Prostate gland (tissue), 2 donors: ENCODE measurements at places on chromosomes 4 and X. TPM values are rescaled to one million over a fixed set of nuclear protein-coding genes. Genes with fewer than 3 reads are reported as not detected.

The ARHGEF6 gene
- 12.7 TPM for total RNA-seq

The RPS3A gene
- 4,548 TPM for total RNA-seq

The ACE2 gene
- total RNA-seq: 0.14 TPM

The AFP gene
- total RNA-seq: not detected

The CCNA2 gene
- total RNA-seq: 3.5 TPM

The BTC gene
- 2.3 TPM for total RNA-seq

The USP17L24 gene
- not detected for total RNA-seq

DNA sequence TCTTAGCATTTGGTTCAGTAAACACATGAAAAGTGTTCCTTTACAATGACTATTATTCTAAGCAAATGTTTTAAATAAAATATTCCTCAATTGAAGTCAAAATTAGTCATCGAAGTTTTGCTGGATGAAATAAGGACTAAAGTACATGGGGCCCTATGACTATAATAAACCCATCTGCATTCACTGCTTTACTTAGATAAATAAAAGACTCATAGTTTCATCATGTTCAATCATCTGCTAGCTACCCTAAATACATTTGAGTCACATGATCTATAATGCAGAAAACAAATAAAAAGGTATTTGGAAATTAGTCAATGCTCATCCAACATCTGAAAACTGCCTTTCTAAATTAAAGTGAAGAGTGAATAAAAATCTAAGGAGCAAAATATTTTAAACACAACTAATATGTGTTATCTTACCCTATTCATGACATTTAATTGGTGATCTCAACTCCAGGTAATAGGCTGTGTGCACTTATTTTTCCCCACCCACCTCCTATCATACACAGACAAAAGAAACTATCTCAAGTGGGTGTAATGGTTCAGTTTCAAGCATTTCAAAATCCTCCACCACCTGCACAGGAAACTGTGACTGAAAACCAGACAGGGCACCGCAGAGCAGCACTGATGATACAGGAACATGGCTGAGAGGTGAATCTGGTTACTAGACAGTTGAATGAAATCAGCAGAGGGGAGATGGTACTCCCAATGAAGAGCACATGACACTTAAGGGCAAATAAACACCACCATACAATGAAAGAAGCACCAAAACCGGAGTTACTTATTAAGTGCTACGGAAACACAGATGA lies 78.6 kb downstream of the CAMK2D start:
- H3K27ac ChIP-seq: no peak overlapping the region
- no peaks in the 10 kb centered on the region for H3K36me3 ChIP-seq
- H3K27me3 ChIP-seq: no peaks in the 10 kb centered on the region
- no peak overlapping the region for H3K4me3 ChIP-seq
- no peaks in the 10 kb centered on the region for H3K4me1 ChIP-seq
- no peak for DNase-seq

DNA sequence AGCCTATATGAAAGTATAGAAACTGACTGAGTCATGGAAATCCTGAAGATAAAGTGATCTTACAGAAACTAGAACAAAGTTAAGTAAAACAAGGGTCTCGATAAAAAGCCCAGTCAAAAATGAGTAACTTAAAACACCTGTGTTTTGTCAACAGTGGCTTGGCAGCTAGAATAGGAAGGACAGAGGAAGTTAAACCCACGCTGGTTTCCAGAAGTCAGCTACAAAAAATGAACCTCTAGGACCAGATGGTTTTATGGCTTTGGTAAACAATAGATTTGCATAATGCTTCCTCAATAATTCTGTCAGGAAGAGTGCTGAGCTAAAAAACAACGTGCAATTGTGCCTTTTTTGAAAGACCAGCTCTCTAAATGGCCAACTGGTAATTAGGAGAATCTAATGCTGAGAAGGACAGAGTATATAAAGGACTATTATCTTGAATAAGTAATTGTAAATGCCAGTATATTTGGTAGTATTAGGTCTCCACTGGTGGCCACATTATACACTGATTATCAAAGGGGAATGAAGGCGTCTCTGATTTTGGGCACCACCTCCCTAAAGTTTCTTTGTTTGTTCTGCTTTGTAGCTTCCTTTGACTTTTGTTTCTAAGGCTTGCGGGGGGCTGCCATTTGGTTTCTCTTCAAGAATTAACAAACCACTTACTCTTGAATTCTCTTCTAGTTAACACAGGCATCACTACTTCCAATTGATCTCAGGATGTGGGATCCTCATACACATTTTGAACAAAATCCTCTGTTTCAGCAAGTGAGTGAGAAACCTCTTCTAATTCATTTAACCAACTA lies 72.2 kb upstream of the PPP3CA start:
- no peaks in the 10 kb centered on the region for H3K36me3 ChIP-seq
- H3K4me1 ChIP-seq: peaks cover 4% of the 10 kb centered on the region
- no peak overlapping the region for H3K27ac ChIP-seq

DNA sequence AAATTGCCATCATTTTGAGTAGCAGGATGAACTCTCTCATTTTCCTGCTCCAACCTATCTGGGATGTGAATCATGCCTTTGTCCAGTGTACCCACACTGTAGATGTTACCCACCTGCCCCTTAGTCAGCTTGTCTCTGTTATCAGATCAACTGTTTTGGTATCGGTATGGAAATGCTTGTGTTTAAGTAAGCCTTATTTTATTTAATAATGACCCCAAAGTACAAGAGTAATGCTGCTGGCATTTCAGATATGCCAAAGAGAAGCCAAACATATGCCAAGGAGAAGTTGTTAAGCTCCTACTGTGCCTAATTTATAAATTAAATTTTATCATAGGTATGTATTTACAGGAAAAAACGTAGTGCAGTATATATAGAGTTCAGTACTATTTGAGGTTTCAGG lies 18.6 kb upstream of the RAP1GDS1 start:
- H3K4me1 ChIP-seq: no peaks in the 10 kb centered on the region
- H3K36me3 ChIP-seq: no peaks in the 10 kb centered on the region
- H3K27me3 ChIP-seq: no peaks in the 10 kb centered on the region
- no peak overlapping the region for H3K4me3 ChIP-seq
- H3K27ac ChIP-seq: no peak overlapping the region

DNA sequence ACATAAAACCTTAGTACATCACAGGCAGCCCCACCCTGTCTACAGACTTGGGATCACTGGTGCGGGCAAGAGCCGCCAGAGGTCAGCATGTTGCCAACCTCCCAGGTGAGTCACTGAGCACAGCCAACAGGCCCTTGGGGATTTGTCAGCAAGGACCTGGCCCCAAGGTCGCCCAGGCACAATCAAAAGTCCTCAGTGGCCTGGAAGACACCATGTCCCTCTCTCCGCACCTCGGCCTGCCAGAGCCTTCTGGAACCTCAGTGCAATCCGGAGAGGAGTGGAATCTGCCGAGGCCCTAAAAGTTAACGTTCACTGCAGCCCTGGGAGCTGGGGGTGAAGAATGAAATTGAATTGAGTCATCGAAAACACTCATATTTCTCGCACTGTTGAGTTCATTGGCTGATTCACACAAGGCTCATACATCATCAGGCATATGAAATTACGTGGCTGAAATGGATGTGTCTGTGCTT lies 74.3 kb downstream of the WFS1 start:
- H3K36me3 ChIP-seq: no peaks in the 10 kb centered on the region
- DNase-seq: no peak
- H3K27ac ChIP-seq: no peak overlapping the region
- H3K4me1 ChIP-seq: no peaks in the 10 kb centered on the region
- H3K4me3 ChIP-seq: no peak overlapping the region

GRCh38 chrX:2539586-2539985 lies 38.8 kb upstream of the DHRSX start:
- no peak overlapping the region for H3K4me3 ChIP-seq
- no peak overlapping the region for H3K27ac ChIP-seq
- no peaks in the 10 kb centered on the region for H3K27me3 ChIP-seq
- H3K4me1 ChIP-seq: no peaks in the 10 kb centered on the region
- DNase-seq: no peak
- H3K36me3 ChIP-seq: no peaks in the 10 kb centered on the region

- no peak for DNase-seq
- H3K27me3 ChIP-seq: no peaks in the 10 kb centered on the region
- no peak overlapping the region for H3K4me3 ChIP-seq
- H3K27ac ChIP-seq: no peak overlapping the region
- H3K4me1 ChIP-seq: no peaks in the 10 kb centered on the region
These were observed 5.0 kb downstream of the GRK4 start for GRCh38 chr4:2968381-2968780.

GRCh38 chr4:20298986-20299385 lies 47.3 kb downstream of the SLIT2 start:
- no peak for DNase-seq
- no peak overlapping the region for H3K4me3 ChIP-seq
- no peaks in the 10 kb centered on the region for H3K27me3 ChIP-seq
- H3K27ac ChIP-seq: no peak overlapping the region

DNA sequence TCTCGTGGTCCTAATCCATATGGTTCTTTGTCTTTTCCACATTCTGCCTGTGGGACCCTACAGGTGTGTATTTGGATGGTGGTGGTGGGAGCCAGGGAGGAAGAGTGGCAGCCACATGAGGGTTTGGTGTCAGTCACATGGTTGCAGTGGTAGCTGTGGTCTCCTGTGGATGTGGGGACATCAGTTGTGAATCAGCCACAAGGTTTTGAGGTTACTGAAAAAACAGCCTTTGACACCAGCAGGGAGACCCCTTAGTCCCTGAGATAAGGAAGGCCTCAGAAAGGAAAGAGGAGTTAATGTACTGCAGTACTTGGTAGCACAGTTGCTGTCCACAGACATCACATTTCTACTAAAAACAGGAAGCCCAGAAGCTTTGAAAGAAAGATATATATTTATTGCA lies 15.8 kb upstream of the GAGE10 start:
- DNase-seq: no peak
- H3K27ac ChIP-seq: no peak overlapping the region
- H3K4me1 ChIP-seq: no peaks in the 10 kb centered on the region
- H3K27me3 ChIP-seq: no peaks in the 10 kb centered on the region
- H3K4me3 ChIP-seq: no peak overlapping the region
- no peaks in the 10 kb centered on the region for H3K36me3 ChIP-seq

DNA sequence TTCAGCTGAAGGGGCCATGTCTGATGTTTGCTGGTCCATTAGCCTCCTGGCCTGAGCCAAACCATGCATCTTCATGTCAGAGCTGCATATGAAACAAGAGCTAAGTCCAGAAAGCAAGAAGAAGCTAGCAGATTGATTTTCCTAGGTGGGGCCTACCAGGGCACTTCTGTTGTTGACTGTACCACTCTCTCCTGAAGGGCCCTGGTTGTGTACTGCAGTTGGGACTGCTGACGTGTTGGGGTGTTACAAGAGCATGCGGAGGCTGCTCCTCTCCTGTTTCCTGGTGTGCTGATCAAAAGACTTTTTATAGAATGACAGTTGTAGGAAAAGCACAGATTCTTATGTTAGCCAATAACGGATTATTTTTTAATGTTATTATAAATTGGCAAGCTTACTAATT lies 145.1 kb downstream of the TBL1X start:
- no peak overlapping the region for H3K4me3 ChIP-seq
- no peaks in the 10 kb centered on the region for H3K36me3 ChIP-seq
- no peak for DNase-seq
- no peak overlapping the region for H3K27ac ChIP-seq
- no peaks in the 10 kb centered on the region for H3K4me1 ChIP-seq

DNA sequence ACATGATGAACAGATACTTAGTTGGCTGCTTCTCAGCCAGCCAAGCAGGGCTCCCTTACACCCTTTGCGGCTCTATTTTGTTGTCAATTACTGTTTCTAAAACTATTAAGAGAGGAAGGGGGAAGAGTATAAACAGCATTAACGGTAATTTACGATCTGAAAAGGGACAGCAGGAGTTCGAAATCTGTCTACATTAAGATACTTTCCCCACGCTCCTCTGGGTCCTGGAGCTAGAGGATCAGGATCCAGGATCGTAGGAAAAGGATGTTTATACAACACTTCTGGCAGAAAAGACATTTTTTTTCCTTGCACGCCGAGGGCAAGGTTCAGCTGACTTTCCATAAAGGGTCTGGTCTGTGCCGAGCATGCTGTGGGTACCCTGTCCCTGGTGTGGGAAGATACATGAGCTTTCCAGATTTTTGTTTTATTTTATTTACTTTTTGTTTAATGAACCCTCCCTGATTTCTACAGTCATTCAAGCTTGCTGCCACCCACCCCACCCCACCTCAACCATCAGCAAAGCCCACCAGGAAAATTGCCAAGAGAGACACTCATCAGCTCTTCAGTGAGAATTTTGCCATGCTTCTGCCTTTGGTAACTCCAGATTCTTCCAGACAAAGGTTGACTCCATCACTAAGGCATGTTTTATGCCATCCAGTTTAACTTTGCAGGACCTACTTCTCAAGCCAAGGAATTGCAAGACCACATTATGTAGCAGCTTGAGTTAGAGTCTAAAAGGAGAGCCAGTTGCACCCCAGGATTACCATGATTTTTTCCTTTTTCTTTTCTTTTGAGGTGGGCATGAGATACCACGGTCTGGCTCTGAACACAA lies 188.1 kb downstream of the QDPR start:
- no peaks in the 10 kb centered on the region for H3K4me1 ChIP-seq
- no peak overlapping the region for H3K27ac ChIP-seq
- DNase-seq: no peak
- H3K4me3 ChIP-seq: no peak overlapping the region
- no peaks in the 10 kb centered on the region for H3K36me3 ChIP-seq

GRCh38 chrX:152138388-152138784 lies at the start of gene MAGEA10:
TSS of gene MAGEA10 (minus strand) at chrX:152138577. CDS start at chrX:152135620, 2,957 bp downstream.
- DNase-seq: no peak
- no peak within 1 kb of the TSS for H3K27ac ChIP-seq
- no peaks in the 10 kb centered on the region for H3K36me3 ChIP-seq

DNA sequence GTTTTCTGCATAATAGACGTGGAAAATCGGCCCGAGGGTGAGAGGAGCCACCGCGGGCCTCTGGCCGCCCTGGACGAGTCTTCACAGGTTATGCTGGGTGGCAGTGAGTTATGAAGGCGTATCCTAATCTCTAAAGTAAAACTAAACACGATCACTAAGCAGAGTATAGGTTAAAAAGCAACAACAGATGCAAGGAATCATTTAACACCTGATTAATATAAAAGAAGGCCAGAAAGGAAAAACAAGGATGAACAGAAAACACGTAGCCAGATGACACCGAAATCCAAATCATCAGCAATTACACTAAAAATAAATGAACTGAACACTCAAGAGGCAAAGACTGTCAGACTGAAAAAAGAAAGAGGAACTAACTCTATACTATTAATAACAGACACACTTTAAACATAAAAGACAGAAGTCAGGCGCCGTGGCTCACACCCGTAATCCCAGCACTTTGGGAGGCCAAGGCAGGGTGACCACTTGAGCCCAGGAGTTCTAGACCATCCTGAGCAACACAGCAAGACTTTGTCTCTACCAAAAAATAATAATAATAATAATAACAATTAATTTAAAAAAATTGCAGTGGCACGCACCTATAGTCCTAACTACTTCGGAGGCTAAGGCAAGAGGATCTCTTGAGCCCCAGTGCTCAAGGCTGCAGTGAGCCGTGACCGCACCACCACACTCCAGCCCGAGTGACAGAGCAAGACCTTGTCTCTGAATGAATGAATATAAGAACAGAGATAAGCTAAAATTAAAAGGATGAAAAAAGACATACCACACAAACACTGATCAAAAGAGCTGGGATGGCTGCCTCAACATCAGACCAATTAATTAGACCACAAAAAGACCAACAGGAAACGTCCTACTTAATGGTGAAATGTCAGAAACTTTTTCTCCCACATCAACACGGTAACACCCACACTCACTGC lies 30.0 kb downstream of the CTBP1 start:
- peaks cover 16% of the 10 kb centered on the region for H3K36me3 ChIP-seq
- no peaks in the 10 kb centered on the region for H3K27me3 ChIP-seq
- no peak overlapping the region for H3K4me3 ChIP-seq
- no peak for DNase-seq
- H3K27ac ChIP-seq: no peak overlapping the region
